ENCODE measurements at places on chromosomes 11 and 22.
A peak's percentile ranks its signal among the peaks of the same experiment; 100 is the strongest.

DNA sequence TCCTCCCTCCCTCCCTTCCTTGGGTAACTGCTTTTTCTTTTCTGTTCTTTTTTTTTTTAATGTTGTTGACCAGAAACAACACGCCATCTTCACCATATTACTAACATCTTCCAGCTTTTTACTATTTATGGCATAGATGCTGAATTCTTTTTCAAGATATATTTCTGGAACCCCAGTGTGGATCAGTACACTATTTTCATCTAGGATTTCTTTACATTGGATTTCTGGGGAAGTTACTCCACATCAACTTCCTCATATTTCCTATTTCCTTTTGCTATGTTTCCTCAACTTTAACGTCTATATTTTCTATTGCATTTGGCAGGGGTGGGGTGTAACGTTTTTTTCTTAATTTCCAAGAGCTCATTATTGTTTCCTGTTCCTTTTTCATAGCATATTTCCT is 7.0 kb downstream of the PGM2L1 start:
- no peak for DNase-seq

- DNase-seq = no peak
These were observed 28.2 kb downstream of the HTR3B start for GRCh38 chr11:113932788-113933187.

- DNase-seq = no peak
These were observed 139.5 kb upstream of the TIMP3 start for GRCh38 chr22:32661737-32662586.

- no peak for DNase-seq
These were observed 148.1 kb upstream of the NARS2 start for GRCh38 chr11:78722786-78723185.

DNA sequence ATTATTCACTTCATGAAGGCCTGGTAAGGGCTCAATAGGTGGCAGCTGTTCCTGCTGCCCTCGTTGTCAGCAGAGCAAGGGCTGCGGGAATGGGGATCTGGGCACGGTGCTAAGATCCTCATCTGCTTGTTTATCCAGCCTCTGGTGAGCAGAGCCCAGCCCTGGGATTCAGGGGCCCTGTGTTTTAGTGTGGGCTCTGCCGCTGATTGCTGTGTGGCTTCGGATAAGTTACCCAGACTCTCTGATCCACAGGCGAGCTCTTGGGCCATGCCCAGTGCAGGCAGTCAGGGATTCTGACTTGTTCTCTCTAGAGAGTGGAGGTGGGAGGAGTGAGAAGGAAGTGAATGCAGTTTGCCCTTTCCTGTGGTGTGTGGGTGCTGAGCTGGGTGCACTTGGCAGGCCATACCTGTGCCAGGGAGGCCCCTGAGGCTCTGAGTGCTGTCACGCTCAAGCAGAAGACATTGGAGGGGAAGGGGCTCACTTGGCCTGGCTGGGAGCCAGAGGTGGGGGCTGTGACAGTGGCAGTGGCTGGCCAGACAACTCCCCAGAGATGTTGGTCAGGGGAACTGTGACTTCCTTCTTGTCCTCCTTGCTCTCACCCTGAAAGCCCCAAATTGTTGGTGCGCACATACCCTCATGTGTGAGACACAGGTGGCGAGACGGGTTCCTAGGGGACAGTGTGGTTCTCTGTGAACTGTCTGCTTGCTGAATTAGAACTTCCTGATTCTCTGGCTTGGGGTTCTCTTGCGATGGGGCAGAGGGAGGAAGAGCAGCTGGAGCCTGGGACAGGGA is 43.7 kb downstream of the CD82 start:
- no peak for DNase-seq

DNA sequence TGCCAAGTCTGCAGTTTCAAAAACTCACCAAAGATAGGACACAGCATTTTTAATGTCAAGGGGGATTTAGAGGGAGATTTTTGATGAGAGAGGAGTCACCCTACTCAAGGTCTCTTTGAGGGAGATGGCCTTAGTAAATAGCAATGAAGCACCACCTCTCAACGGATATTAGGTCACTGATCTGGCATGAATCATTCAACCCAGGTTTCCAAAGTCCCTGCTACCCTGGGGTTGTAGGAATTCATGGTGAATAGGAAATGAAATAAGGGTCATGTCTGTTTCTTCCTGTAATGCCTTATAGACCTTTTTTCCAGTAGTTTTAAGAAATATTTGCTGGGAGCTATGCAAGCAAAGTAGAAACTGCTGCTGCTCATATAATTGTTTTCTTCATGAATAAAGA is 2154.9 kb downstream of the LRRC4C start:
- no peak for DNase-seq

DNA sequence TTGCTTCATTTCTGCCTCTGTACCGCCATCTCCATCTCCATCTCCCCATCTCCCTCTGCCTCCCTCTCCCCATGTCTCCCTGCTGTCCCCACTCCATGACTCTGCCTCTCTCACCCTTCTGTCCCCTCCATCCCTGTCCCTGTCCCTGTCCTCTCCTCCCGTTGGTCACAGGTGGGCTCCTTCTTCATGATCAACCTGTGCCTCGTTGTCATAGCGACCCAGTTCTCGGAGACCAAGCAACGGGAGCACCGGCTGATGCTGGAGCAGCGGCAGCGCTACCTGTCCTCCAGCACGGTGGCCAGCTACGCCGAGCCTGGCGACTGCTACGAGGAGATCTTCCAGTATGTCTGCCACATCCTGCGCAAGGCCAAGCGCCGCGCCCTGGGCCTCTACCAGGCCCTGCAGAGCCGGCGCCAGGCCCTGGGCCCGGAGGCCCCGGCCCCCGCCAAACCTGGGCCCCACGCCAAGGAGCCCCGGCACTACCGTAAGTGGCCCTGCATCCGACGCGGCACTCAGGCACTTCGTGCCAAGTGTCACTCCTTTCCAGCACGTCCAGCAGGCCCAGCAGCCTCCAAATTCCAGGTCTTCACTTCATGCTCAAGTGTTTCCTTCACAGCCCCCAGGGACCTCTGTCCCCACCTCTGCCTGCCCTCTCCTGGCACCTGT is 76.0 kb downstream of the CACNA1I start:
- DNase-seq = no peak

- DNase-seq = peak; percentile 41
These were observed 35.6 kb downstream of the SERPINH1 start for GRCh38 chr11:75597636-75598035.

GRCh38 chr11:8339592-8340022 is 75.9 kb upstream of the LMO1 start:
- no peak for DNase-seq

GRCh38 chr11:123318623-123319022 is 111.4 kb upstream of the GRAMD1B start:
- DNase-seq = no peak

DNA sequence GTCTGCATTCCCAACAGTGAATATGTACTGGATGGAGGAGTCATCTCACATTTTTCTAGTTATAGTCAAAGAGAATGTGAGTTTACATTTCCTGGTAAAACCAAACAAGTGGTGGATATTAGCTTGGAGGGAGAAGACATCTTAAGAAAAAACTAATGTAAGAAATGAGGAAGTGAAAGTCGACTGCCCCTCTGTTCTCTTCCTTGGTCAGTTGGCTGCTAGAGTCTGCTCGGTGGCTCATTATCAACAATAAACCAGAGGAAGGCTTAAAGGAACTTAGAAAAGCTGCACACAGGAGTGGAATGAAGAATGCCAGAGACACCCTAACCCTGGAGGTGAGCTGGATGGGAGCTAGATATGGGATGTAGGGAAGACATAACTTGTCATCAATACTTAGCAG is 5.8 kb downstream of the SLC22A9 start:
- DNase-seq = no peak
